Pulmonary artery endothelial cell (primary cell): ENCODE measurements at places on chromosomes 11 and 22. TPM values are rescaled to one million over a fixed set of nuclear protein-coding genes. Genes with fewer than 3 reads are reported as not detected.

The MFRP gene
- total RNA-seq = not detected in 2 replicates

The TRIM66 gene
- 5.7 and 7.3 TPM in 2 replicates for total RNA-seq

The APOA4 gene
- not detected in 2 replicates for total RNA-seq

The OR10D3 gene
- total RNA-seq = not detected in 2 replicates

The PPP2R5B gene
- 9.7 and 12.1 TPM in 2 replicates for total RNA-seq

The TEAD1 gene
- total RNA-seq = 20.0 and 25.1 TPM in 2 replicates

The OOSP2 gene
- total RNA-seq = not detected in 2 replicates

The CEP126 gene
- 0.81 and 1.3 TPM in 2 replicates for total RNA-seq

The KDM4D gene
- total RNA-seq = 0.21 and 0.73 TPM in 2 replicates

The CYP2R1 gene
- total RNA-seq = 10.8 and 14.2 TPM in 2 replicates

The JAML gene
- total RNA-seq = 0.13 and 0.35 TPM in 2 replicates

The FAM181B gene
- 0.04 and 0.13 TPM in 2 replicates for total RNA-seq

The VPREB3 gene
- not detected in 2 replicates for total RNA-seq

The CCDC116 gene
- total RNA-seq = 0.07 and 0.35 TPM in 2 replicates

The YAP1 gene
- 25.6 and 32.0 TPM in 2 replicates for total RNA-seq

The DDI1 gene
- not detected in 2 replicates for total RNA-seq

The SLC22A6 gene
- total RNA-seq = not detected in 2 replicates

The C11orf65 gene
- total RNA-seq = 0.13 TPM in 1 of 2 replicates, not detected in the other

The RASL10A gene
- total RNA-seq = 0.25 and 0.73 TPM in 2 replicates

The TMEM191B gene
- total RNA-seq = 0.92 TPM in 1 of 2 replicates, not detected in the other

The BANF1 gene
- total RNA-seq = 38.8 and 45.2 TPM in 2 replicates

The OR51G2 gene
- not detected in 2 replicates for total RNA-seq

The APOA1 gene
- not detected in 2 replicates for total RNA-seq

The EPS8L2 gene
- 2.0 and 3.0 TPM in 2 replicates for total RNA-seq

The POU2AF3 gene
- not detected in 2 replicates for total RNA-seq

The MMP13 gene
- not detected in 2 replicates for total RNA-seq

The OR4C12 gene
- not detected in 2 replicates for total RNA-seq

The OR5AS1 gene
- total RNA-seq = not detected in 2 replicates

The GPR83 gene
- total RNA-seq = not detected in 2 replicates

The SOX10 gene
- total RNA-seq = not detected in 2 replicates

The OR51T1 gene
- not detected in 2 replicates for total RNA-seq

The GGT1 gene
- total RNA-seq = 0.28 and 0.40 TPM in 2 replicates

The KRTAP5-11 gene
- not detected in 2 replicates for total RNA-seq

The RFPL1 gene
- not detected in 2 replicates for total RNA-seq

The SEPTIN5 gene
- total RNA-seq = 11.1 and 11.8 TPM in 2 replicates

The GLYAT gene
- not detected in 2 replicates for total RNA-seq

The LGALS1 gene
- 4,833 and 7,629 TPM in 2 replicates for total RNA-seq

The KCNK7 gene
- total RNA-seq = 0.04 and 0.13 TPM in 2 replicates

The RIMBP3C gene
- 0.04 TPM in 1 of 2 replicates, not detected in the other for total RNA-seq

The OR52N4 gene
- not detected in 2 replicates for total RNA-seq

The XKR3 gene
- not detected in 2 replicates for total RNA-seq

The USP2 gene
- total RNA-seq = 0.13 and 0.14 TPM in 2 replicates

The TBX1 gene
- 0.71 and 6.5 TPM in 2 replicates for total RNA-seq

The ZFTA gene
- 17.5 and 19.3 TPM in 2 replicates for total RNA-seq

The KCNJ4 gene
- not detected in 2 replicates for total RNA-seq
